ENCODE measurements at places on chromosomes 6 and 20. TPM values are rescaled to one million over a fixed set of nuclear protein-coding genes. Genes with fewer than 3 reads are reported as not detected.

GPRC6A gene
- total RNA-seq, result not detected

DNA sequence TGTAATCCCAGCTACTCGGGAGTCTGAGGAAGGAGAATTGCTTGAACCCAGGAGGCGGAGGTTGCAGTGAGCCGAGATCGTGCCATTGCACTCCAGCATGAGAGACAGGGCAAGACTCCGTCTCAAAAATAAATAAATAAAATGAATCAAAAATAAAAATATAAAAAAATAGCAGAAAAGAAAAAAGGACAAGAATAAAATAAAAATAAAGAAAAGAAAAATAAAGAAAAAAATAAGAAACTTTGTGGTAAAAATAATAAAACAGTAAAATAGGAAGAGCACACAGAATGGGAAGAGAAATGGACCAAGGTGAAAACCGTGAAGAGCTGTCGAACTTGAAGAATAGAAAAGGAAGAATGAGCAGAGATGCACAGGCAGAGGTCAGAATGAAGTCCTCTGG is 63.0 kb downstream of the SNX5 start:
- DNase-seq, result no peak

DNA sequence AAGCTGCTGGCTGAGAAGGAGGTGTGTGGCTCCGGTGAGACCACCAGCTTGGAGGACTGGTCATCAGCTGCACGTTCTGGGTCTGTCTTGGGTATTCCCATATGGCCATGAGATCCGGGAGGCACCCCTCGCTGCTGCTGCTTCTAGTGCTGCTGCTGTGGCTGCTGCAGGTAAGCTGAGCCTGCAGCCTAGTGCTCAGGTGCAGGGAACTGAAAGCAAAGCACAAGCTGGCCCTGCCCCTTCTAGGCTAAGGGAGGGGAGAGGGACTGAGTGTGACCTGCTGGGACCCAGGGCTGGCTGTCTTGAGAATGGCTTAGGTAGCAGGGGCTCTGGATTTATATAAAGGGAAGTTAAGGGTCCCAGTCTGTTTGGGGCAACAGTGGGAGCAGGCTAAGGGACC is 403 bp downstream of the CDH26 start:
- DNase-seq, result no peak

DNA sequence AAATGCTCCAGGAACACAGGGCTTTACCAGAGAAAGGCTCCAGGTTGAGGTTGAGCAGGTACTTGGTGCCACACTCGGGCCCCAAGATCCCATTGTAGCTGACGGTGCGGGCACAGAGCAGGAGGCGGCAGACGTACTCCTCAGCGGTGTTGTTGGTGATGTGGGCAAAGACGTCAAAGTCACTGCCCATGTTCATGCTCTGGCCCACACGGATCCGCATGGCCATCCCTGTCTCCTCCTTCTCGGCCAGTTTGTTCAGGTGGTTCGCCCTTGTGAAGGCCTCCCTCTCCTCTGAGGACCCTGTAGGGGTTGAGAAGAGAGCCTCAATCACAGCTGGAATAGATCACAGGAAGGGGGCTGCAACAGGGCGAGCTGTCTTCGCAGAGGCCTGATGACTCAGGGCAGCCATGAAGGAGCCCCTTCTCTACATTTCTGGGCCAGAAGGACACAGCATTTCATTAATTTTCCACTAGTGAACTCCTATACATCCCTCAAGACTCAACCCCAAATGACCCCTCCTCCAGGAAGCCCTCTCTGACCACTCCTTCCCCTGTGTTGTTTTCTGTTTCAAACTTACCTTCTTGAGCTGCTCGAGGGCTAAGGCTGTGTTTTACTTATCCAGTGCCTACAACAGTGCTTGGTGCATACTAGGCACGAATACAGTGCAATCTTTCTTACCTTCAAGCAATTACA is 26.8 kb downstream of the TGM2 start:
- no peak for DNase-seq

DNA sequence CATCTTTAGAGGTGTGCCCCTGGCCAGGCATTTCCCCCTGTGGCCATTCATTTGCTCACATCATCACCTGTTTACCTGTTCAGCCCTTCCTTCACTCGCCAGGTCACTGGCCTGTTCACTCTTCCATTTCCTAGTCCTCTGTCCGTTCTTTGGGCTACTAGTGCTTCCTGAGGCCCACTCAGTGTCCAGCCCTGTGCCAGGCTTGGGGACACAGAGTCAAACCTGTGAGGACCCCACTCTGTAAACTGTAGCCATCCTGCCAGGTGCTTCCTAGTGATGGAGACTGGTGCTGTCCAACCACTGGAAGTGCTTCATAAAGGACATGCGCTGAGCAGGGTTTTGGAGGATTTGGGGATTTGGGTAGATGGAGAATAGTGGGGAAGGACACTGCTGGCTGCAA is 3.5 kb downstream of the DLGAP4 start:
- peak; percentile 28 for DNase-seq

DNA sequence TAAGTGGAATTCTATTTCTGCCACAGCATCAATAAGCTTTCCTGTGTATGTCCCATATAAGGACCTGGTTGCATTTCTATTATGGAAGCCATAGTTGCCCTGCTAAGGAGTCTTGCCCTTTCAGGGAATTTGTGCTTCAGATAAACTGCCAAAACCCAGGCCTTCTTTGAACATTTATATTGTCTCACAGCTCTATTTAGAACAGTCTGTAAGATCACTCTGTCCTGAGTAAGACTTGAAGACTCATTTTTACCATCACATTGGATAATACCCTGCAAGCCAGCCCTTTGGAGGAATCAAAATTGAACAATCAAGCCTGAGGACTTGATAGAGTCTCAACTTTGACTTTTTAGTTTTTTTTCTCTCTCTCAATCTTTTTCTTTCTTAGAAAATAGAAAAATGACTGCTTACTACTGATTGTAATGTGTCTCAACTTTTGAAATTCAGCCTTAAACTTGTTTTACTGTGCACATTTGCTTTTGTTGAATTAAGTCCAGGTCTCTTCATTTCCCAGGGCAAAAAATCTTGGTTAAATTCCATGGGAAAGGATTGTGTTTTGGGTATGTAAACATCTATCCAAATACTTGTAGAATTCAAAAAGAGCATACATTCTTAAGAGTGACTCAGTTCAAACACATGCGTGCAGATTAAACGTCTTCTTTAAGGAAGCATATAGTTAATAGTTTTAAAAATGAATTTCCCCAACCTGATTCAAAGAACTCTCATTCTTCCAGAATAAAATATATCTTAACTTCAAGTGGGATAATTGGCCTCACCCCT is 91.2 kb downstream of the PLCB1 start:
- no peak for DNase-seq

- no peak for DNase-seq
Measured at GRCh38 chr6:129444683-129445082, 265.3 kb downstream of the ARHGAP18 start.

DNA sequence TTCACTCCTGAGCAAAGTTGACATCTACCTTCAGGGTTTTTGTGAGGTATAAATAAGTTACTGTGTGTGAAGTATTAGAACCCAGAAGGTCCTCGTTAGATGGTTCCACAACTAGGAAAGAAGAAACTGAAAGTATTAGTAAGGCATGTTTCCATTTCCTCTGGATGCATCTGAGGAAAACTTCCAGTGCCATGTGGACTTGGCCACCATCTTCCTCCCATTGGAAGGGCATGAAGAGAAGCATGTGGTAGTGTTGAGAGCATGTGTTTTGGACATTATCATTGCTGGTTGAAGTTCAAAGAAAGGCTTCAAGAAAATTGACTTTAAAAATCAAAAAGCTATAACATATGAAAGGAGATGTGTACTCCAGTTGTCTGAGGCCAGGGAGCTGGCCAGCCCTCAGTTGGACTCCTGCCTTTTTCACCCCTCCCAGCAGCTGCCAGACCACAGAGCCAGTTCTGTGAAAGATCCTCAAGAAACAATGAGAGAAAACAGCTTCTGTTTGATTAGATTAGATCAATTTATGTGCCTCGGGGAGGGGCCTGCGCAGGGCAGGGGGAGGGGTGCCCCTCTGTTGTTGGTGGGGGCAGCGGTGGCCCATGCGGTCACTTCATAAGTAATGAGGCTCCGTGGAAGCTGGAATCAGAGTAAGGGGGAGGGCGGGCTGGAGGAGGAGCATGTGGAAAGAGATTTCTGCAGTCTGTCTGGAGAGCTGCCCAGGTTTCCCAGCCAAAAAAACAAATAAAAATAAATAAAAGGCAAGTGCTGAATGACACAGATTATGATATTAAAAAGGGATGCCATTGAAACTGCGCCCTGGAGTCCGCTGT is 154.0 kb downstream of the JARID2 start:
- DNase-seq, result peak; percentile 85

Measured in right atrium auricular region (tissue), 2 donors.